NCI-H82 (cell line): ENCODE measurements at places on chromosomes 16 and 17.
A peak's percentile ranks its signal among the peaks of the same experiment; 100 is the strongest.

- peak; percentile 18 for DNase-seq
Observed at GRCh38 chr16:11964761-11965551, at the start of gene TNFRSF17. TNFRSF17 (plus strand) TSS chr16:11965210; CDS start chr16:11965325, 115 bp downstream.

DNA sequence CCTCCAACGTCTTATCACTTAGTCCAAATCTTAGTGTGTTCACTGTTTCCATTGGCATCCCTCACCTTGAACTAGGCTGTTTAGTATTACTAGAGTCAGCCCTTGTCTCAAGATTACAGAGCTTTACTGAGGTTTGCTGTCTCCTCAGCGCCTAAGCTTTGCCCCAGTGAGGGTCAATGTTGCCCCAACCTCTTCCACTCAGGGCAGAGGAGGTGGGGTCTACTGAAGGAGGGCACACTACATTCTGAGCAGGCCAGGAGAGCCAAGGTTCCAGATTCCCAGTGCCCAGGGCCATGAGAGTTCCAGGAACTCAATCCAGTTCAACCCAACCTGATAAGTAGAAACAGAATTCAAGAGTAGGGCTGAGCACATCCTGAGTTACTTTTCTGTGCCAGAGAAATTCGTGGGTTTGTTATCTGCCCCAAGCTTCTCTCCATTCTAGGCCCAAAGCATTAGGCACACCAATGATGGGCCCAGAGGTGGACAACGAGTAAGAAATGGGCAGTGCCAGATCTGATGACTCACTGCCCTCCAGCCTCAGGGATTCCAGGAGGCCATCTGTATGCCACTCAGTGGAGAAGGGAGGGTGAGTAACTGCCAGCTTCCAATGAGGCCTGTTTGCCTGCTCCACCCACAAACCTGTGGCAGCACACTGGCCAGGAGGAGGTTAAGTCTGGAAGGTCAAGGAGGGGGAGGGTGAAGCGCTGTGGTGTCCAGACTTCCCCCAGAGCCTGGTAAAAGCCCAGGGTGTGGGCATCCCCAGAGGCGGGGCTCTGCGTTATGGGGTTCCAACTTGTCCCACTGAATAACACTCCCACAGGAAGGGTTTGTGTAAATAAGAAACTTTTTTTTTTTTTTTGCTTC is 8.2 kb downstream of the TUBG2 start:
- no peak for DNase-seq

DNA sequence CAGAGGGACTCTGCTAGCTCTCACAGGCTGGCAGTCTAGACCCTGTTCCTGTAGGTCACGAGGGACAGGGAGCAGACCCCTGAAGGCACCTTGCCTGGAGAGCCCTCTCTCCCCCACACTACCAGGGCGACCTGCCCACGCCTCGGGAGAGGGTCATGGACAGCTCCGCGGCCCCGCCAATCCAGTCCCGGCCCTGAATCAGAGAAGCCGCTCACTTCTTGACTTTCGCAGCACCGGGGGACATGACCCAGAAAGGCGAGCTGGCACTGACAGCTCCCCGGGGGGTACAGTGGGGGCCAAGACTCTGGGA is 5.1 kb downstream of the KIFC3 start:
- no peak for DNase-seq

- DNase-seq, result no peak
Observed at GRCh38 chr16:88455610-88456355, 2.7 kb downstream of the ZFPM1 start.

DNA sequence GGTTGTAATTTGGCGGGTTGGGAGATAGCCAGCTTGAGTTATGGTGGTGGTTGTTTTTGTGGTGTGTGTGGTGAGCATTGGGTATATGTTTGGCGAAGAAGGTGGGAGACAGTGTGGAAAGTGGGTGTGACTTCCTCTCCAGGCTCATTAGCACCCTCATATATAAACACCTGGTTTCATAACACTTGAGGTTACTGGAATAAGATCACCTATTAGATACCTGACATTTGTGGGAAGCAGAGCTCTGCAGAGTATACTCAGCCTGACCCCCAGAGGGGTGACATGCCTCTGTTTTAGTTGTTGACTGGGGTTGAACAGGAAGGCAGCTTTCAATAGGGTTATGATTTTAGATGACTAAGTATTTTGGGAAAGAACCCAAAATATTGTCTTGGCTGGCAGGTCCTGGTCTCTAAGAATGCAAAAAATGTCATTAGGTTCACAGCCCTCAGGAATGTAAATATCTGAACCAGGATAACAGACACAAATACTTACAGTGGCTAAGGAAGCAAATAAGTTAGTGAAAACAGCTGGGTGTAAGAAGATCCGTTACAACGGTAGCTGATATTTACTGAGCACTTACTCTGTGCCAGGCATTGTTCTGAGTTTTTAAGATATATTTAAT is 18.3 kb upstream of the EFCAB13 start:
- DNase-seq, result no peak

GRCh38 chr16:13041180-13041579 is 139.8 kb downstream of the SHISA9 start:
- DNase-seq, result peak; percentile 77

- peak; percentile 76 for DNase-seq
Observed at GRCh38 chr17:59004338-59005111, 102.2 kb downstream of the TRIM37 start.

DNA sequence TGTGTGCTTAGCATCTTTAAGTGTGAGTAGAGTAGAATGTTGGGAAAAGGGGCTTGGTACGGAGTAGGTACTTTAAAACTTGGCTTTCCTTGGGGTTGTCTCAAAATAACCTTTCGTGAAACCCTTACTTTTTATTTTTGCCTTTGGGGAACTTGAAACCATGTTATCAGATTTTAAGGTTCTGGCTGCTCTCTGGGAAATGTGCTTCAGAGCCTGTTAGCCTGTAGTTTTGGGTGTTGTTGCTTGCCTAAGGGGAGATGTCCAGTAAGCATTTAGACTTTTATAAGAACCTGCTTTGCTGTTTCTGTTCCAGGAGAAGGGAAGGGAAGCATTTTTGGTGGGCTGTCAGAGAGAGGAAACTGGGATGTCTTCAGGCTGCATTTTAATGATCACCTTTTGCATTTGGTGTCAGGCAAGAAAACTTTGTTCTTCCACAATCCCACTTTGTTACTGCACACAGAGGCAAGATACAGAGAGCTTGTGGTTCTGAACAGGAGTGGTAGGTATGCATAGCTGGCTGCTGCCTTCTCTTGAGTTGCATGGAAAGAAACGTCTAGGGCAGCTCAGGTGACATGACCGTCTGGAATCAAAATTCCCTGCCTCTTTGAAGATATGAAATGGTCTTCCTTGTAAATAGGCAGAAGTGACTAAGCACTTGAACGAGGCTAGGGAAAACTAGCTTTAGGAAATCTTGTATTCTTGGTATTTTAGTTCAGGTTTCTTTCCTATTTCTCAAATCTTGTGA is 1.7 kb downstream of the RABEP1 start:
- DNase-seq, result no peak
